Pulmonary artery endothelial cell (primary cell): ENCODE measurements at places on chromosomes 13 and 19. TPM values are rescaled to one million over a fixed set of nuclear protein-coding genes. Genes with fewer than 3 reads are reported as not detected.

DNA sequence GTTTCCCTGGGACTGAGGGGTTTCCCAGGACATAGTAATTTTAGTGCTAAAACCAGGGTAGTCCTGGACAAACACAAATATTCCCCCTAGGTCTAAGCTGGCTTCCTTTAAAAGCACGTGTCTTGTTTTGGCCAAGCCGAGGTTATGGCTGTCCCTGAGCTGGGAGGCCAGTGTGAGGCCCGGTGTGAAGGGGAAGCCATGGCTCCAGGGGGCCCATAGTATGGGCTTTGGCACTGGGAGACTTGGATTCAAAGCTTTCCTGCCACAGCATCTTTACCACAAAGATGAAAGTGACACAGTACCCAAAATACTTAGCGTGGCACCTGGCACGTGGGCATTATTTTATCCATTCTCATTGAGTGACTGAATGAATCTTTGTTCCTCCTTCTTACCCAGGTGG is 345.2 kb downstream of the ZNF536 start:
- DNase-seq, result no peak

GRCh38 chr19:46133101-46133627 is 8.7 kb upstream of the IGFL3 start:
- DNase-seq, result peak; percentile 98

DNA sequence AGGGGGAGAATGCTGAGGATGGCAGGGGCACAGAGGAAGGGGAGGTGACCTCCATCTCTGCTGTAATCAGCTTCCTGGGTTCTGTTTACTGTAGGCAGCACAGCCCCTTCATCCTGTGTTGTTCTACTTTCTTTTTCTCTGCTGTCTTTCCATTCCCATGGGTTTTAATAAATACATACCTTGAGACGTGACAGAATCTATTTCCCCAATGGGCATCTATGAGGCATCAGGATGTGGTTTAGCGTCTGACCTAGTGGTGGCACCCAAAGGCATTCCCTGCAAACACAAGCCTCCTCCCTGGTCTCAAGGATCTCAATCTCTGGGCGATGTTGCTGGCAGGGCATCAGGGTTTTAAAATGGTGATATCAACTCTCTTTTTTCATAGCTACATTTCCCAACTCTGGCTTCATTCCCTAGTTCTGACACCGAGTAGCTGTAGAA is 60.8 kb downstream of the ALOX5AP start:
- no peak for DNase-seq

GRCh38 chr13:30354493-30355383 is 47.4 kb upstream of the KATNAL1 start:
- DNase-seq, result no peak

DNA sequence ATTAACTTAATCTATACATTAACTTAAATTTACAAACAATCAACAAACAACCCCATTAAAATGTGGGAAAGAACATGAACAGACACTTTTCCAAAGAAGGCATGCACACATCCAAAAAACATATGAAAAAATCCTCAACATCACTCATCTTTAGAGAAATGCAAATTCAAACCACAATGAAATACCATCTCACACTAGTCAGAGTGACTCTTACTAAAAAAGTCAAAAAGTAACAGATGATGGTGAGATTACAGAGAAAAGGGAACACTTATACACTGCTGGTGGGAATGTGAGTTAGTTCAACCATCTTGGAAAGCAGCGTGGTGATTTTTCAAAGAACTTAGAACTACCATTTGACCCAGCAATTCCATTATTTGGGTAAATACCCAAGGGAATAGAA is 759.2 kb upstream of the SLITRK1 start:
- no peak for DNase-seq

- DNase-seq, result no peak
These were observed 130.6 kb upstream of the VSTM2B start for GRCh38 chr19:29395111-29395733.

DNA sequence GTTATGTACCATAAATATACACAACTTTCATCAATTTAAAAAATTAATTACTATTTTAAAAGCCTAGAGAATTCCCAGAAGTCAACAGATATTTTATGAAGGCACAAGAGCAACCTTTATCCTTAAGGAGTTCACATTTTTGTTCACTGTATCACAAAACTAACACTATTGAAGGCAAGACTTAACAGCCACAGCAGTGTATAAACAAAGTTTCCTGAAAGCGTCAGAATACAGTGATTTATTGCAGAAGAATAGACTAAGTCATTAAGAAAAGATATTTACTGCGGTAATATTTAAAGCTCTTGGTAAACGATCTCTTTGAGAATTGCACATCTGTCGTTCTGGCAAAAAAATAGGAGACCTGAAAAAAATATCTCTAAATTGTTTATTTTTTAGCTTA is 419.3 kb upstream of the NBEA start:
- no peak for DNase-seq

SMIM44 gene
- total RNA-seq, result not detected in 2 replicates

- no peak for DNase-seq
These were observed 107.1 kb downstream of the TM9SF2 start for GRCh38 chr13:99608345-99608744.

GRCh38 chr19:48638831-48639381 is 1.7 kb upstream of the DBP start:
- DNase-seq, result no peak

DNA sequence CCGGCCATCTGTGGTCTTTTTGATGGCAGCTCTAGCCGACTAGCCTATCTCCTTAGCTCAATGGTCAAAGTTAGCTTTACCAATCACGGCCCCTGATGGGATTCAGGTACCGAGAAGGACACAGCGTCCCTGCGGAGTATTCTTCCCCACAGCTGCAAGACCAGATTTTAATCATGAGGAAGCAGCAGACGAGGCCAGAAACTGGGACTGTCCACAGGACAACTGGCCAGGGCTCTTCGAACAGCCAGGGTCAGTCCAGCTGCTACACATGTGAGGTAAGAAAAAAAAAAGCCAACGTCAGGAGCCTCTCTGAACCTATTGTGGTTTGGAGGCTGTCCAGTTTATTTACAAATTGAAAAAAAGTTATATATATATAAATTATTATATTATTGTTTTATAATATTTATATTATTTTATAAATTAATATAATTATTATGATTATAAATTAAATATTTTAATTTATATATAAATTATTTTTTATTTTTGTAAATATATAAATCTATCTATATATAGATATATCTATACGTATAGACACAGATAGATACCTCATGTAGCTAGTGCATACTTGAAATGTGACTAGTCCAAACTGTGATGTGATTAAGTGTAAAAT is 10.8 kb downstream of the RINL start:
- no peak for DNase-seq

- DNase-seq, result no peak
These were observed 83.4 kb downstream of the SOX1 start for GRCh38 chr13:112150352-112150751.

DNA sequence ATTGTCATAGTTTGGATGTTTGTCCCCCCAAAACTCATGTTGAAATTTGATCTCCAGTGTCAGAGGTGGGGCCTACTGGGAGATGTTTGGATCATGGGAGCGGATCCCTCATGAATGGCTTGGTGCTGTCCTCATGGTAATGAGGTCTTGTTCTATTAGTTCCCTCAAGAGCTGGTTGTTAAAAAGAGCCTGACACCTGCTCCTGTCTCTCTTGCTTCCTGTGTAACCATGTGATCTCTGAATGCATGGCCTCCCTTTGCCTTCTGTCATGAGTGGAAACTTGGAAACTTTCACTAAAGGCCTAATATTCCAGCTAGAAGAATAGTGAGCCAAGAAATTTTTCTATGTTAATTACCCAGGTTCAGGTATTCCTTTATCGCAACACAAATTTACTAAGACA is 311.4 kb upstream of the ATXN8OS start:
- no peak for DNase-seq

DNA sequence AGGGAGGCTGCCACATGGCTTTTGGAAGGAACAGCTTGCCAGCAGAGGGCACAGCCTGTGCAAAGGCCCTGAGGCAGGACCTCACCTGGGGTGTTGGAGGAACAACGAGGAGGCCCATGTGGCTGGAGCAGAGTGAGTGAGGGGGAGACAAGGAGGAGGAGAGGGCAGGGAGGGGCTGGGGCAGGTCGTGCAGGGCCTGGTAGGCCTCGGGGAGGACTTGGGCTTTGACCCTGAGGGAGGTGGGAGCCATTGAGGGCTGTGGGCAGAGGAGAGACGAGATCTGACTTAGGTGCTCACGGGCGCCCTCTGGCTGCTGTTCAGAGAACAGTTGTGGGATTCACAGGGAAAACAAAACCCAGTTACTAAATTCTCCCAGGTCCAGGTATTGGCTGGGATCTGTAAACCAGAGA is 25.2 kb downstream of the ZNRF4 start:
- no peak for DNase-seq

FAM83E gene
- 0.73 and 0.99 TPM in 2 replicates for total RNA-seq

DNA sequence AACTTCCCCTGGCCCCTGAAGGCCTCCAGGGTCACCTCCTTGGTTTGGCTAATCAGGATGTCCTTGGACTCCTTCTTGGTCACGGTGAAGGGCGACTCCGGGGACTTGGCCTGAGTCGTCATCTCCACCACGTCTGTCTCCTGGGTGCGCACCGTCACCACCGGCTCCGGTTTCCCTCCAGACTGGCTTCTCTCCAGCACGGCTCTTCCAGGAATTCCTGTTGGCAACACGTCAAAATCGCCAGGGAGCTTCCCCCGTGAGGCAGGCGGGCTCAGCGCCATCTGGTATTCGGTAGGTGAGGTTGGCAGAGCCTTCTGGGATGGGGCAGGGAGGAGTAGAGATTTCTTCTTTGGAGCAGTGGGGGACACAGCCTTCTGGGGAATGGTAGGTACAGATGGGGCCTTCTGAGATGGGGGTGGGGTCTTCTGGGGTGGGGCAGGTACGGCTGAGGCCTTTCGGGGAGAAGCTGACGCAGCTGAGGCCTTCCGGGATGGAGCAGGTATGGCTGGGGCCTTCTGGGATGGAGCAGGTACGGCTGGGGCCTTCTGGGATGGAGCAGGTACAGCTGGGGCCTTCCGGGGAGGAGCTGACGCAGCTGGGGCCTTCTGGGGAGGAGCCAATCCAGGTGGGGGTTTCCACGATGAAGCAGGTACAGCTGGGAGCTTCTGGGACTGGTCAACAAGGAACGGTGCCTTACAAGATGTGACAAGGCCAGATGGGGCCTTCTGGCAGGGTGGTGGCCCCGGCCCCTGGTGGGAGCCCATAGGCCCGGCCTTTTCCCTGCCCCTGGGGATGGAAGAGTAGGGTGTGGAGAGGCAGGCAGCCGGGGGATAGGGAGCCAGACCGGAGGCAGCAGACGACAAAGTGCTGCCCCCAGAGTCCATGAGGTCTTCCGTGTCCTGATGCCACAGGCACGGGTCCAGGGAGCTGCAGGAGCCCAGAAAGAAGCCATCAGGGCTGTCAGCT is 3.8 kb downstream of the GARIN5B start:
- no peak for DNase-seq

DNA sequence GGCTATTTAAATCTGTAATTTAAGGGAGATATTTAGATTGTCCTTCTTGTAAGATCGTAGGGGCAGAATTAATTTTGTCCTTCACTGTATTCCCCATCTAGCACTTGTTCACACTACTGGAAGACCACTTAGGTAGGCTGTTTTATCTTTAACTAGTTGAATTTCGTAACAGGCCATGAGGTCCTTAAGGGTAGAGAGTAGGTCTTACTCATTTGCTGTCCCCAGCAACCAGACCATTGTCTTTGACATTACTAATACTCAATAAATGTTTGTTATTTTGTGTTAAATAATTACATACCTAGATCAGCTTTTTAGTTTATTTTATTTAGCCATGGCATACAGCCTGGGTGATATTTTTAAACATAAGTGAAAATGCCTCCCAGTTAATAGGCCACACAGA is 177.1 kb downstream of the PCCA start:
- DNase-seq, result no peak

SOX1 gene
- total RNA-seq, result not detected in 2 replicates

- peak; percentile 68 for DNase-seq
These were observed 2.3 kb upstream of the TMEM91 start for GRCh38 chr19:41373993-41374392.

IZUMO1 gene
- total RNA-seq, result 0.28 and 0.33 TPM in 2 replicates

GRCh38 chr13:29733147-29733611 is 117.2 kb downstream of the UBL3 start:
- no peak for DNase-seq
